AG04450 (cell line): ENCODE measurements at places on chromosomes 5 and 9.

DNA sequence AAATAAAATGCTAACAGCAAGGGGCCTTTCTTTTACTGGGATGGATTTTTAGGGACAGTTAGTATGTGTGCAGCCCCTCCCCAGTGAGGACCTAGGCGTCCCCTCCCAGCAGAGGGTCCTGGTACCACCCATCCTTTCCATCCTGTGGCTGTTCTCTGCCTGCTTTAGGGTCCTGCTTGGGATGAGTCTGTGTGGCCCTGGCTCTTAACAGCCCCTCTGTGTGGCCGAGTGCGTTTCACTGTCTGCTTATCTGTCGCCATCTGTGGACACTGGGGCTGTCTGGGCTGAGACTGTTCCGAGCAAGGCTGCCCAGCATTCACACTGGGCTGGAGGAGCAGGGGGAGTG is 17.0 kb downstream of the WNK2 start:
- no peak for DNase-seq

DNA sequence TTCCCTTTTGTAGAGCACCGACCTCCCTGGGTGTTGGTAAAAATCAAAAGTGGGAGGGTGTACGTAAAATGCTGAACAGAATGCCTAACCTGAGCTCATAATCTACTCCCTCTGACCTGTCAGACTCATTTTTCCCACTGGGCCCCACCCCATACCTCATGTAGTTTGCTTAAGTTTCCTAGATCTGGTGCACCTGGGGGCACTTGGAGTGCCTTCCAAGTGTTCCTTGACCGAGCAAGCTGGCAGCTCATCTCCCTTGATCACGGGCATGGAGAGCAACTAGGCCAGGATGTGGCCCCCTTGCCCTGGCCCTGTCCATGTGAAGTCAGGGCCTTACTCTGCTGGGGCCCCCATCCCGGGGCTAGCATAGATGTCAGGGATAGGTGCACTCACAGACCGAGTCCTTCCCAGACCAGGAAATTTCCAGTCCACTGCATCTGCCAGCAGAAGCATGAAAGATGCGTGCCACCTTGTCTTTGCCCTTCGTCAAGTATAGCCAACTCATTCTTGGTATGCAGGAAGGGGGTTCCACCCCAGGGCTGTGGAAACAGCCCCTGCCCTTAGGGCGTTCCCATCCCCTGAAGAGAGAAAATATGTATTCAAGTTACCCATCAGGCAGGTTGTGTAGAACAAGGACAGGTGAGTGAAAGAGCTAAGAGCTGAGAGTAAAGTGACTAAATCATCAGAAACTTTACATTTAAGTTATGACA is 41.9 kb downstream of the SLC22A5 start:
- DNase-seq: no peak

DNA sequence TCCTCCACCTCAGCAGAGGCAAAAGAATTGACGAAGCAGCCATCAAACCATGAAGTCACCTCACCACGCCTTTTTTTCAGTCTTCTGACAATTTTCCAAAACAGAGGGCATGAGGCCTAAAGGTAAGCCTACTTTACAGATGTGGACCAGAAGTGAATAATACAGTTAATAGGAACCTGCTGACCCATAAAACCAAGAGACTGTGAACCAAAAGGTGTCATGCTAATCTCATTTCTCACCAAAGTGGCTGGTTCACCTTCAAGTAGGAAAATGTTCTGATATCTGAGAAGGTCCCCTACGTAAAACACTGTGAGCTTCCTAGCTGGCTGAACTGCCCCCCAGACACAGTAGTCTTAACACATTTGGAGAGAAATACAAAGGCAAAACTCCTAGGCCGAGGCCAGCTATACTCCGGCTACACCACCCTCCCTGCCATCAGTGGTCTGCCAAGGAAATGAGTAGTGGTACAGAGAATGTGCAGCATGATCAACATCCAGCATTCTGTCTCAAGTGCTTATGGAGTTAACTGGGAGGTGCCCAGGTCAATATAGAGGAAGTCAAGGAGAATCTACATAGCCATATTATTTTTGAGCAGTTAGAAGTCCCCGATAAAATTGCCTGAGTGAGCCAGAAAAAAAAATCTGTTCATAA is 19.3 kb upstream of the F2RL2 start:
- peak; percentile 10 for DNase-seq

GRCh38 chr5:1836176-1836890 is 35.1 kb downstream of the NDUFS6 start:
- no peak for DNase-seq

DNA sequence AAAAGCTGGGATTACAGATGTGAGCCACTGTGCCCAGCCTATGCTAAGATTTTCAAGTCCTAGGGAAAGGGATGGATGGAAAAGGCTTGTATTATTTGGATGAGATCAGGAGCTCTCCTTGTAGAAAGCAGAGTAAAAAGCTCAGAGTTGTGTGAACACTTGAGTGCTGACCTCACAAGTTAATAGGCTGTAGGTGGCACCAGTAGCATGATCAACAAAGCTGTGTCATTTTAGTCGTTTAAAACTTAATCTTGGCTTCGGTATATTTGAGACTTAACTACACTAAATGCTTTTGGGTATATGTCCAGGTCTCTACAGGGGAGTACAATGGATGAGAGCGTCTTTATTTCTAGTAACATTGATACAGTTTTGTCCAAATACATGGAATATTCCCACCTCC is 264.2 kb downstream of the TMEM38B start:
- DNase-seq: no peak

DNA sequence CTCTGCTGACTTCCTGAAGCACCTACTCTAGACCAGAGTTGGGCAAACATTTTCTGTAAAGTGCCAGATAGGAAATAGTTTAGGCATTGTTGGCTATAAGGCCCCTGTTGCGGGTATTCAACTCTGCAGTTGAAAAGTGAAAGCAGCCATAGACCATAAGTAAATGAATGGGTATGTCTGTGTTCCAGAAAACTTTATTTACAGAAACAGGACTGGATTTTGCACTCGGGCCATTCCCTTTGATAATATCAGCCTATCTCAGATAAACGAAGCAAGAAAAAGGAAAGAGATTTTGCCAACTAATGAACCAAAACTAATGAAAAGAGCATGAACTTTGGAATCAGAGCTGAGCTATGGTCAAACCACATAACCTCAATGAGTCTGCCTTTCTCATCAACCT is 184.4 kb downstream of the SAXO1 start:
- no peak for DNase-seq

- peak; percentile 23 for DNase-seq
Measured at GRCh38 chr9:107312376-107313050, 29.4 kb downstream of the RAD23B start.

GRCh38 chr5:55227664-55228430 is 732 bp upstream of the MCIDAS start:
- DNase-seq: no peak

DNA sequence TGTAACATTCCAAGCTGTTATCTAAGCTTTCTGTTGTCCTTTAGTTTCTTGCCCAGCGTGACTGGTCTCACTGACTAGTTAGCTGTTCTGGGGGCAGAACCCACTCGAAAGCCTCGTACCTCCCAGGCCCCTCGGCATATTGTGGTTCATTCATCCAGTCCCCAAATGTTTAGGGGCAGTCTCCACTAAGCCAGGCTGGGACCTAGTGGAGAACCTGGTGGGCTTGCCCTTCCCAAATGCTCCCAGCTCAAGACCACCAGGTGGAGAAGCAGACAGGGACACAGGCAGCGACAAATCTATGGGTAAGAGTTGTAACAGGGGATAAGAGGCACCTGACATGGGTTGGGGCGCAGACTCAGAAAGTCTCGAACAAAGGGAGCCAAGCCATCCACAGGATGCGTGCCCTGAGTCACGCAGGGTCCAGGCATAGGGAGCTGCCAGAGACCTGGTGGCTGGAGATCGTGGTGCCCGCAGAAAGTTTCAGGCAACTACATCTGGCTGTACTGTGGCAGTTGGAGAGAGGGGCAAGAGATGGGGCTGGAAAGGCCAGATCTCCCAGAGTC is 851 bp upstream of the EEIG1 start:
- DNase-seq: no peak

DNA sequence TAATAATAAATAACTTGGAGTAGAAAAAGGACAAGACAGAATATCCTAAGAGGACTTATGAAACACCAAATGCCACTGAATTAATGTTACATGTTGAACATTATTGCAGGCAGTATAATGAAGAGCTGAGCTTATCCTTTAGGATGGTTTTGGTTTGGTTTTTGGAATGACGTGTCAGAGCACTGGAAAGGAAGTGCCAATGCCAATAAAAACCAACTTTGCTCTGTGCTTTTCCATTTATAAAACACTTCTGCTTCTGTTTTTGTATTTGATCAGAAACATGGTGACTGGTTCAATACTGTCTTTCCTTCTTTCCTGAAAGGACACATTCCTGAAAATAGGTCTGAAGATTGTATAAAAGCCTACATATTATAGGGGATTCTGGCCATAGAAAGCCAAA is 4.2 kb downstream of the MEGF10 start:
- DNase-seq: no peak

DNA sequence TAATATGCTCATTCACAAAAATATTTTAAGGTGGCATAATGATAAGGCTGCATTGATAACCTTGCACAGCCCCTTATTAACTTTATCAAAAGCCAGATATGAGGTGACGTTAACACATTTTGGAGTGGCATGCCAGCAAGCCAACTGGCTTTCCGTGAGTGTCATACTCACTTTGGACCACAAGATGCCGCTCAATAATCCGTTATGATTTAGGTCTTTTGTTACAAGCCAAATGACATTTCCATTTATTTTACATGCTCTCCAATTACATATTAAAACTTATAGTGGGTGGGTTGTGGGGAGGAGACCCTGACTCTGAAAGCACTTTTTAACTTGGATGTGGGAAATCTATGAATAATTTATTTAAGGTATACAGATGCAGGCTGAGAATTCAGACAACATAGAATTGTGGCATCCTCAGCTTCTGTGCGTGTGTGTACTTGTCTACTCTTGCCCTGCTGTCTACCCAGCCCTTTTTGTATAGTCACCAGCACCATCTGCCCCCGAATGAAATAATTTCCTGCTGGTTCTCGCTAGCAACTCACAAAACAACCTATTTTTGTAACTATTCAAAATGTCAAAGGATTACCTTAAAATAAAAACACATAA is 305.1 kb downstream of the PSAT1 start:
- DNase-seq: no peak

DNA sequence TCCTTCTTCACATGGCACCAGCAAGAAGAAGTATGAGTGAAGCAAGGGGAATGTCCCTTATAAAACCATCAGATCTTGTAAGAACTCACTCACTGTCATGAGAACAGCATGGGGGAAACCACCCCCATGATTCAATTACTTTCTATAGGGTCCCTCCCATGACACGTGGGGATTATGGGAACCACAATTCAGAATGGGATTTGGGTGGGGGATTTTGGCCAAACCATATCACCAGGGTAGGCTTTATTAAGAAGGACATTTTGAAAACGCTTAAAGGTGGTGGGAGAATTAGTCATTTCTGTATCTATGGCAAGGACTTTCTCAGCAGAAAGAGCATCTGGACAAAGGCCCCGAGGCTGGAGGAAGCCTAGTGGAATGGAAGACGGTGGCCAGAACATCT is 100.2 kb upstream of the ADAMTS16 start:
- no peak for DNase-seq

DNA sequence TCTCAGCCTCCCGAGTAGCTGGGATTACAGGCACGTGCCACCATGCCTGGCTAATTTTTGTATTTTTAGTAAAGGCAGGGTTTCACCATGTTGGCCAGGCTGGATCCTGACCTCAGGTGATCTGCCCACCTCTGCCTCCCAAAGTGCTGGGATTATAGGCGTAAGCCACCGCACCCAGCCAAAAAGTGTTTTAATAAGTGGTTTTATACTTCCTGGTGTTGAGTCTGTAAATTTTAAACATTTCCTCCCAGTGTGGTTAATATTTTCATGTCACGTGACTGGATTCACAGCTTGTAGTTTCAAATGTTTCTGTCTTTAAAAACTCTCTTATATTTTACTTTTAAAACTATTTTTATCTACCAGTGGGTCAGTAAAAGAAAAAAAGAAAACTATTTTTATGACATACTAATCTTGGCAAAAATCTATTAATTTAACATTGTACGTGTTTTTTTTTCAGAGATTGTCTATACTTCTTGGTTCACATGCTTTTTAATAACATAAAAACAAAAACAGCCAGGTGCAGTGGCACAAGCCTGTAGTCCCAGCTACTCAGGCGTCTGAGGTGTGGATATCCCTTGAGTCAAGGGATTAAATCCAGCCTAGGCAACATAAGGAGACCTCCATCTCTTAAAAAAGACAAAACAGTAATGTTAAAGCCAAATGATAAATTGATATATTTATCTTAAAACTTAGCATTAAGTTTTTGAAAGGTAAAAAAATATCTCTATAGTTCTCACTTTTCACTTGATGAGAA is 117.1 kb downstream of the DMXL1 start:
- no peak for DNase-seq

DNA sequence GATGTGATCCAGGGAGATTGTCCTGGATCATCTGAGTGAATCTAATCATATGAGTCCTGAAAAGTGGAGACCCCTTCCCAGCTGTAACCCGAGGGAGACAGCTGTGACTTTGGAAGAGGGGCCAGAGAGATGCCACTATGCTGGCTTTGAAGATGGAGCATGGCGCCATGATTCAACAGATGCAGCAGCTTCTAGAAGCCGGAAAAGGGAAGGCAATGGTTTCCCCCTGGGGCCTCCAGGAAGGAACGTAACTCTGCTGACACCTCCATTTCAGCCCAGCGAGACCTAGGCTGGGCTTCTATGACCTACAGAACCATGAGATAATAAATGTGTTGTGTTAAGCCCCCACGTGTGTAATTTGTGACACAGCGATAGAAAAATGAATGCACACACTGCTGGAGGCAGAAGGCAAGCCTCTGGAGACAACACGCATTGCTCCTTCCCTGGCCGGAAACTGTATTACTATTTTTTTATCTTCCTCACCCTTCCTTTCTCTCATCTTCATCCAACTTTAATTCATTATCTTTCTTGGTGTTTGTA is 16.6 kb upstream of the SARDH start:
- no peak for DNase-seq

DNA sequence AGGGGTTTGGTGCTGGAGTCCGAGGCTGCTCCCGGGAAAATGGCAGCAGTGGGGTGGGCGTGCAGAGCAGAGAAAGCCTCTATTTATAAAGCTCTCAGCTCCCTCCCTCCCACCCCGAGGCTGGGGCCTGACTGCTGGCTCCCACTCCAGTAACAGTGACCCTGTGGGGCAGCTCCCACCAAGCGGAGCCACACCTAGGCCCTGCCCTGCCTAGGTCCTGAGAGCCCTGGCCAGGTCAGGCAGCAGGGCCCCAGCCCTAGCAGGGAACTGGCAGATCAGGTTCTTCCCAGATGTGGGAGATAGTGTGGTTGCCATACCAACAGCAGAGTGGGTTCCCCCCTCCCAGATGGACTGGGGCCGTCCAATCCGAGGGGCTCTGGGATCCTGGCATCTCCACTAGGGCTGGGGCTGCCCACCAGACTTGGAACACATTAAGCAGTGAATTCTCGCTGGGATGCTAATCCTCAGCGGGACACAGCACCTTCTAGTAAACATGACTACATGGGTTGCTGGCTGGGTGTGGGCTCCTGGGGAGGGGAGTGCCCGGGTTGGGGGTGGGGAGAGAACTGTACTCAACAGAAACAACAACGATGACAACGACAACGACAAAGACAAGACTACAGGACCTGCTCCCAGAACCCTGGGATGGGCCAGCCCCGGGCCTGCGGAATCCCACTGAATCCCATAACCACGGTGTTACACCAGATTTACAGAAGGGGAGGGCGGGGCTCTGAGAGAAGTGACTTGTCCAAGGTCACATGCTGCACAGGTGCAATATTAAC is 1.5 kb downstream of the SH3GLB2 start:
- no peak for DNase-seq

- no peak for DNase-seq
Measured at GRCh38 chr5:36744773-36745589, 131.6 kb upstream of the NIPBL start.

GRCh38 chr5:82405618-82406204 is 127.6 kb upstream of the RPS23 start:
- DNase-seq: peak; percentile 95

GRCh38 chr5:100313657-100314056 is 221.5 kb upstream of the FAM174A start:
- no peak for DNase-seq
